Posterior vena cava (tissue), 2 donors: ENCODE measurements at places on chromosomes 3 and 15. TPM values are rescaled to one million over a fixed set of nuclear protein-coding genes. Genes with fewer than 3 reads are reported as not detected.
A peak's percentile ranks its signal among the peaks of the same experiment; 100 is the strongest.

BFSP2 gene
- total RNA-seq = not detected

SLC22A14 gene
- not detected for total RNA-seq

ZDHHC23 gene
- total RNA-seq = 2.3 TPM

GOLGA8M gene
- total RNA-seq = 0.67 TPM

CHRFAM7A gene
- 5.1 TPM for total RNA-seq

C3orf85 gene
- not detected for total RNA-seq

GOLGA6L25 gene
- total RNA-seq = not detected

RETNLB gene
- total RNA-seq = not detected

SEMA6D gene
- total RNA-seq = 3.6 TPM

LMAN1L gene
- total RNA-seq = not detected

GRCh38 chr3:192817506-192817905 is 90.2 kb upstream of the FGF12 start:
- no peak for DNase-seq

- no peak for DNase-seq
These were observed 9.9 kb downstream of the TJP1 start for GRCh38 chr15:29812384-29812694.

DNA sequence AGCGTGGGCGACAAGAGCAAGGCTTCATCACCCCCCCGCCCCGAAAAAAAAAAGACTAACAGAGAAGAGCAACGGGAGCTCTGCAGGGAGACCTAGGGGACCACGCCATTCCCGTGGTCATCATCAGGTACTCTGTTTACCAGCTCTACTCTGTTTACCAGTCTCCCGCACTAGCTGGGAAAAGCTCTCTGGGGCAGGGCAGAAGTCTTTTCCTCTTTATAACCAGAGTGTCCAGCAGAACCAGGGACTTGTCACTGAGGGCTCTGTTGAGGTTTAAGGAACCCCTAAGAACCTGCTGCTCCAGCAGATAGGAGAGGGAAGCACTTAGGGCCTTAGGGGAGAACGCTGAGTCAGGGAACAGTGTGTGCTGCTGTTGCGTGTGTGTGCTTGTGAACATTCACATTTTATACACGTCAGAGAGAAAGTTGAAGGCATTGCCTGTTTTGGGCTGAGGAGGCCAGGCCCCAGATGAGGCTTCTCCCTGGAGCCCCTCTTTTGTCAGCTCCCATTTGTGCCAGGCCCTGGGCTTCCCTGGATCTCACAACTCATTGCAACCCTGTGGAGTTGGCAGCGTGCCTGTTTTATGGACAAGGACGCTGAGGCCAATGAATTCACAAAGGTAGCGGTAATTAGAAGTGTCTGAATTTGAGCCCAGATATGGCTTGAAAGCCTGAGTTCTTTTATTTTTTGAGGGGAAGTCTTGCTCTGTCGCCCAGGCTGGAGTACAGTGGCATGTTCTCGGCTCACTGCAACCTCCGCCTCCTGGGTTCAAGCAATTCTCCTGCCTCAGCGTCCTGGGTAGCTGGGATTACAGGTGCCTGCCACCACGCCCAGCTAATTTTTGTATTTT is 24.2 kb upstream of the ERICH6 start:
- DNase-seq = no peak

- DNase-seq = no peak
These were observed 2.0 kb upstream of the ZBTB47 start for GRCh38 chr3:42651248-42652091.

DNA sequence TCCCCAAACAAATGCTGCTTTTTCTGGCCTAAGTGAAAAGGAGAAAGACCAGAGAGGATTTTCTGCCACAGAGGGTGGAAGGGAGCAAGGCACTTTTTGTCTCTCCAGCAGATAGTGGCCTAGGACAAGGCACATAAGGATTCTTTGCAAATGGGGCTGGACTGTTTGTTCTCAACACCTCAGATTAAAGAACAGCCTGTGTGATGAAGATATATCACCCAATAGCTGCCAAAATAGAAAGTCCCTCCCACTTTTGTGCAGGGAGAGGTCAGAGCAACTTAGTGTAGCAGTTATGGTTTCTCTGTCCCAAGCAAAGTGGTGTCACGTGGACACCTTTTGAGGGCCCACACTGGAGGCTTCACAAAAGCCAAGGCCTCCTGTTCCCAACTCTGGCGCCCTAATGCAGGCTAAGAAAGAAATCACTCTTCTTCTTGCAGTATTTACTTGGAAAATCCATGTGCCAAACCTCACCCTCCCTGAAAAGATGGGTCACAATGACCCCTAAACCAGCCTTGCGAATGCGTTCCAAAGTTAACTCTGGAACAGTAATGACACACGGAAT is 84.9 kb downstream of the LRIG1 start:
- no peak for DNase-seq

GRCh38 chr3:13712682-13713180 is 163.8 kb downstream of the FBLN2 start:
- DNase-seq = no peak

- DNase-seq = no peak
These were observed 86.3 kb downstream of the CNTN6 start for GRCh38 chr3:1179146-1179545.

DNA sequence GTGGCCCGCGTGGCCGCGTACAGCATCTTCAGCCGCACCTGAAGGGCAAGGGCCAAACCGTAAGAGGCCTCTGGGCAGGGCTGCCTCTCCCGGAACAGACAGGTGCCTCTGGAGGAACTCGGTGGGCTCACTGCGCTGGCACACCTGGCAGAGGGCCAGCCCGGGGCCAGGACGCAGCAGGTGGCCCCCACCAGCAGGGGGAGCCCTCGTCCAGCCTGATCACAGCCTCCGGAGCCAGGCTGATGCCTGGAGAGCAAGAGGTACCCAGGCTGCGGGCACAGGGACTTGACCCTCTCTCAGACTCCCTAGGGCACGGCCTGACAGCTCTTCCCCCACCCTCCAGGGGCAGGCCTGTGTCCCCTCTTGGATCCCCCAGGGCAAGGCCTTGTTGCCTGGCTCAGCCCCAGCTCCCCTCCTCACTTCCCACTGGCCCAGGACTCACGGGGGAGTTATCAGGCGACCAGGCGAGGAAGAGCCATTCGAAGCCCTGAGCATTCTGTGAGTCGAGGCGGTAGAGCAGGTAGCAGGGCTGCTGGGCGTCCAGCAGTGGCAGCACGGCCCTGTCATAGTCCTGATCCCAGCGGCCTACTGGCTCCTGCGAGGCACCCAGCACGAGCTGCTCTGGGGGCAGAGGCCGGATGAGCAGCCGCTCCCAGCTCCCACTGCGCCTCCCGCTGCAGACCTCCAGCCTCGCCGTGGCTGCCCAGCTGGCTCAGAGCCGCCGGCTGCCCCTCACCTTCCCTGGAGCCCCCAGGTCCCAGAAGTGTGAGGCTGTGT is 6.2 kb upstream of the TLR9 start:
- peak; percentile 93 for DNase-seq

DNA sequence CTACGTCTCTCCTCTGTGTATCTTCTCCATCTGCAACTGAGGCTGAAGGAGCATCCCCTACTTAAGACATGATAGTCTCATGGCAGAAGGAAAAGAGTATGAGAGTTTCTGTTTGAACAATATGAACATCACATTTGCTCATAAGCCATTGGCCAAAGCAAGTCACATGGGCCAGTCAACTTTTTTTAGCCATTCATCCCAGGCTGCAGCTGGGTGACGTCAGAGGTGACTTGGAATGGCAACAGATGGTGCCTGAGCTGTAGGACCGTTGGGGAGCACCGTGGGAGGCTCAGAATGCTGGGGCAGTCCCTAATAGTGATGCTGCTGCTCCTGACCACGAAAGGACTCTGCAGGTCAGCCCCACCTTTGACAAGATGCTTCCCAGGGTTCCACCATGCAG is 58.7 kb downstream of the CRTC3 start:
- DNase-seq = no peak

- peak; percentile 90 for DNase-seq
These were observed 19.3 kb downstream of the SLC51A start for GRCh38 chr3:196235452-196236122.

GRCh38 chr3:9569054-9569453 is 15.4 kb upstream of the LHFPL4 start:
- no peak for DNase-seq
